Amniotic stem cell (primary cell): ENCODE measurements at places on chromosomes 2 and 18.

GRCh38 chr2:143246815-143247744 lies 117.9 kb downstream of the ARHGAP15 start:
- DNase-seq: no peak

GRCh38 chr2:28437149-28437835 lies 44.6 kb downstream of the FOSL2 start:
- no peak for DNase-seq

- no peak for DNase-seq
Measured at GRCh38 chr18:12599966-12600365, 57.9 kb downstream of the SPIRE1 start.

DNA sequence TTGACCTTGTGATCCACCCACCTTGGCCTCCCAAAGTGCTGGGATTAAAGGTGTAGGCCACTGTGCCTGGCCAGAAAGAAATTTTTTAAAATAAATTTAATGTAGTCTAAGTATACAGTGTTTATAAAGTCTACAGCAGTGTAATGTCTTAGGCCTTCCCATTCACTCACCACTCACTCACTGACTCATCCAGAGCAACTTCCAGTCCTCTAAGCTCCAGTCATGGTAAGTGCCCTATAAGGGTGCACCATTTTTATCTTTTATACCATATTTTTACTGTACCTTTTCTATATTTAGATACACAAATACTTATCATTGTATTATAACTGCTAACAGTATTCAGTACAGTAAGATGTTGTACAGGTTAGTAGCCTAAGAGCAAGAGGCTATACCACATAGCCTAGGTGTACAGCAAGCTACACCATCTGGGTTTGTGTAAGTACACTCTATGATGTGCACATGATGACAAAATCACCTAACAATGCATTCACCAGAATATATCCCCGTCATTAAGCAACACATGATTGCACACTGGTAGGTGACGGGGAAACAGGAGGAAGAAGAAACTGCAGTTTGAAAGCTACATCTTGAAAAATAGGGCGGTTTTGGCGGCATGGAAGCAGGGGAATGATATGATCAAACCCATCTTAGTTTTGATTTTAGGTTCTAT lies 105.1 kb upstream of the ITGB6 start:
- DNase-seq: no peak

DNA sequence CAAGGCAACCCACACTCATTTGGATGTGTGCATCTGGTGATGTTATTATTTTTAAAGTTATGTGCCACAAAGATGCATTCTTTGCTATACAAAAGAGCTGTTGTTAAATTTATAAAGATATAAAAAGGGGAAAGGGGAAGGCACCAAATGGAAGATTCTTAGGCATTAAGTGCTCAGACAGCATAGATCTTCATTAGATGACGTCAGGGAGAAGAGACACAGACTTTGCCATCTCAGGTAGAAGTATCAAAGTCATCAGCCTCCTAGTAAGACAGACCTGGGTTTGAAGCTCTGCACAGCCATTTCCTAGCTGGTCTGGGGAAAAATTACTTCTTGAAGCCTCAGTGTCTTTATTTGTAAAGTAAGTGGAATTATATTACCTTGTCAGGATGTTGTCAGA lies 1.2 kb upstream of the CLUL1 start:
- no peak for DNase-seq

- no peak for DNase-seq
Measured at GRCh38 chr2:54336977-54337255, 80.9 kb upstream of the TSPYL6 start.

- no peak for DNase-seq
Measured at GRCh38 chr2:41962922-41963622, 84.7 kb upstream of the PKDCC start.

DNA sequence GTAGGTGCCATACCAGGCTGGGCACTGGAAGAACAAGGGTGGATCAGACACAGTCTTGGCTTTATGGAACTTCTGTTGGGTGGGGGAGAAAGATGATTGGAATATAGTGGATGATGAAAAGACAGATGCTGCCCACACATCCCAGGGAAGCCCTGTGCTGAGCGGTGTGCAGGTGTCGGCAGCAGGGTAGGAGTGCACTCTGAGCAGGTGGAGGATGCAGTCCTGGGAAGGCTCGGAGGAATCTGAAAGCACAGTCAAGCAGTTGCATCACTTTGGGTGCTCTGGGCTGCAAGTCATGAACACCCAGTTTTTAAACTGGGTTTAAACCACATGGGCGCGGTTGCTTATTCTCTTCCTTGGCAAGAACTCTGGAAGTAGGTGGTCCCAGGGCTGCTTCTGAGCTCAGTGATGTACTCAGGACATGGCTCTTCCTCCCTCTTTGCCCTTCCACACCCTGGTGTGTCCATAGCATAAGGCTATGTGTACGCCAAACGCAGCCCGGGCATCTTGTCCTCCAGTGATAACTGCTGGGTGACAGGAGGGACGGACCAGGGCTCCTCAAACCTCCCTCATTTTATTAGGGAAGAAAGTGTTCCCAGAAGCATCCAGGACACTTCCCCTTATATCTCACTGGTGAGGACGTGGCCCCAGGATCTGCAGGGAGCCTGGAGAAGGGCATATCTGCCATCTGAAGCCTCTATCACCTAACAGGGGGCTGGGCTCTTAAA lies 84.0 kb downstream of the SH3RF3 start:
- DNase-seq: no peak

GRCh38 chr18:47265197-47265596 lies 13.7 kb upstream of the SKOR2 start:
- no peak for DNase-seq

DNA sequence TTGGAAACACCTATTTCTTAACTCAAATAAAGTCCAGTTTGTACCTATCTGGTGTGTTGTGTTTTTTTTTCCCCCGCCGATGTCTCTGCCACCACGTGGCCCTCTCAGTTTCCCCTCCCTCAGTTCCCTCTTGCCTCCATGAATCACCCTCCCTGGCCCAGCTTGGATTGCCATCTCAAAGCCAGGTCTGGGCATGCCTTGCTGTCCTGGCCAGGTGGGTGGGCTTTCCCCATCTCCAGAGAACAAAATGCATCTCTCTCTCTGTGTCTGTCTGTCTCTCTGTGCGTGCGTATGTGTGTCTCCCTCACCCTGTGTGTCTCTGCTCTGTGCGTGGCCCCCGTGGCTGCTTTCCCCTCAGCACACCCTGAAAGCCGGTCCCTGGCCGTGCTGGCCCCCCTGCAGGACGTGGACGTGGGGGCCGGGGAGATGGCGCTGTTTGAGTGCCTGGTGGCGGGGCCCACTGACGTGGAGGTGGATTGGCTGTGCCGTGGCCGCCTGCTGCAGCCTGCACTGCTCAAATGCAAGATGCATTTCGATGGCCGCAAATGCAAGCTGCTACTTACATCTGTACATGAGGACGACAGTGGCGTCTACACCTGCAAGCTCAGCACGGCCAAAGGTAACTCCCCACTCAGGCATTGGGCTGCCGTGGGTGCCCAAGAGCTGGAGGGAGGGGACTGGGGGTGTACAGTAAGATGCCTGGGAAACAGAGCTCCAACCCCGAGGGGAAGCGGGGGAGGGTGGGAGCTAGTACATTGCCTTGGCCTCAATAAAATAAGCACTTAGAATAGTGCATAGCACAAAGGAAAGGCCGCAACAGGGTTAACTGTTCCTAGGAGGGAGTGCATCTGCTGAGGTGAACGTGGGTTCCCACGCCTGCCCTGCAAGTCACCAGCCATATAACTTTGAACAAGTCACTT lies 31.6 kb upstream of the GMPPA start:
- DNase-seq: no peak

- no peak for DNase-seq
Measured at GRCh38 chr2:113175736-113176695, 2.2 kb downstream of the PSD4 start.

- no peak for DNase-seq
Measured at GRCh38 chr2:117717072-117717471, 97.4 kb upstream of the DDX18 start.

- no peak for DNase-seq
Measured at GRCh38 chr2:36915627-36916026, 50.7 kb downstream of the STRN start.

DNA sequence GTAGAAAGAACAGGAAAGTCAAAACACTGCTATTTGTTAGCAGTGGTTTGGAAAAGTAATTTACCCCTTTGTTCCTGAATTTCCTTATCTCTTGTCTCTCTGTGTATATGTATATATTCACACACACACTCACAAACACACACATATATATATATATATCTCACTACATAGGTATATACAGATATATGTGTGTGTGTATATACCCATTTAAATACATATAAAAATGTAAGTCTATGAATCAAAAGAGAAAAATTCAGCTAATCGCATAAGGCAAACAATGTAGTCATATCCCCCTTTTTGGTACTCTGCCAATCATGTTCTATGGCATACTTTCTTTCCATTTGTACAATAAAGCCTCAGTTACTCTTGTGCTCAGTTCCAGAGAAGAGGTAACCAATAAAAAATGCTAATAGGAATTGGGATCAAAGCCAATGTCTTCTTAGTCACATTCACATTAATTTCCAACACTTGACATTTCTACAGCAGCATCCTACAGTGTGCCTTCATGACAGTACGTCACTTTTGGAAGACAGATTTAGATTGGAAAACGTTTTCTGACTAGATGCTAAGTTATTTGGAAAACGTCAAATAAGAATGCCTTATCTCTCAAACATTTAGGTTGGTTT lies 94.6 kb downstream of the MC4R start:
- DNase-seq: no peak

GRCh38 chr2:3885629-3886628 lies 182.6 kb downstream of the DCDC2C start:
- no peak for DNase-seq

- DNase-seq: no peak
Measured at GRCh38 chr2:235506291-235506996, 12.6 kb downstream of the AGAP1 start.
